ENCODE measurements at places on chromosomes 1 and 21. TPM values are rescaled to one million over a fixed set of nuclear protein-coding genes. Genes with fewer than 3 reads are reported as not detected.

The LRRC8C gene
- polyA plus RNA-seq: 4.2 TPM

The OR2AK2 gene
- not detected for polyA plus RNA-seq

The LPAR3 gene
- 0.08 TPM for polyA plus RNA-seq

The HFM1 gene
- 0.06 TPM for polyA plus RNA-seq

The RORC gene
- polyA plus RNA-seq: 0.03 TPM

The S100PBP gene
- 13.2 TPM for polyA plus RNA-seq

The SYDE2 gene
- not detected for polyA plus RNA-seq

The KMO gene
- not detected for polyA plus RNA-seq

The RAD54L gene
- 11.5 TPM for polyA plus RNA-seq

The AKIRIN1 gene
- 37.0 TPM for polyA plus RNA-seq

The RCSD1 gene
- 0.03 TPM for polyA plus RNA-seq

The DNAI4 gene
- 1.9 TPM for polyA plus RNA-seq

The LRRC71 gene
- not detected for polyA plus RNA-seq

The NEGR1 gene
- 0.21 TPM for polyA plus RNA-seq

The NR5A2 gene
- polyA plus RNA-seq: not detected

The OR2T2 gene
- polyA plus RNA-seq: not detected

The C1orf116 gene
- polyA plus RNA-seq: not detected

The PIK3R3 gene
- 4.0 TPM for polyA plus RNA-seq

The BRINP3 gene
- polyA plus RNA-seq: not detected

The SPSB1 gene
- 8.4 TPM for polyA plus RNA-seq

The BNIPL gene
- 0.16 TPM for polyA plus RNA-seq

The CRP gene
- not detected for polyA plus RNA-seq

The ADGRL4 gene
- polyA plus RNA-seq: 0.24 TPM

The GBP6 gene
- not detected for polyA plus RNA-seq

The PHC2 gene
- polyA plus RNA-seq: 98.7 TPM

The SMCP gene
- polyA plus RNA-seq: not detected

The LRRN2 gene
- not detected for polyA plus RNA-seq

The DIO1 gene
- polyA plus RNA-seq: not detected

The GIPC2 gene
- not detected for polyA plus RNA-seq

The FYB2 gene
- not detected for polyA plus RNA-seq

The CGN gene
- 0.36 TPM for polyA plus RNA-seq
